Left colon (tissue), 2 donors: ENCODE measurements at places on chromosomes 6 and 20. TPM values are rescaled to one million over a fixed set of nuclear protein-coding genes. Genes with fewer than 3 reads are reported as not detected.

SIM1 gene
- total RNA-seq = not detected

RTEL1 gene
- total RNA-seq = 16.9 TPM

TBX18 gene
- total RNA-seq = 0.78 TPM

BPIFA1 gene
- not detected for total RNA-seq

SLC22A7 gene
- total RNA-seq = not detected

C20orf204 gene
- total RNA-seq = 0.67 TPM

SNAP25 gene
- total RNA-seq = 0.76 TPM

MYCT1 gene
- total RNA-seq = 2.0 TPM
